IPS-NIHi11 (cell line): ENCODE measurements at places on chromosomes 5 and 9.

DNA sequence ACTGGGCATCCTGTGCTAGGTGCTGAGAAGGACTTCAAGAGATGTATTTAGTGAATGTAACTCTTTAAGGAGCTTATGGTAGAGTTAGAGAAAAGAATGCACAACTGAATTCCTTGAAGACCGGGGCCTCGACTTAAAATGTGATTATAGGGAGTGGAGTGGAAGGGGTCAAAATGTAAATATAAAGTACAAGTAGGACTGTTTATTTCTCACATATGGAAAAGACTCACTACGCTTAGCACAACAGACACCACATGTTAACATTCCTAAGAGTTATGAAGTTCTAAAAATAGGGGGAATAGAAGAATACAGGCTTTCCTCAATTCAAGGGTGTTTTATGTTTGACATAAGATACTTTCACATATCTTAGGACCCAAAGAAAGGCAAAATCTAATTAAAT, 117.8 kb upstream of the OSMR start:
- DNase-seq: no peak

- DNase-seq: no peak
Measured at GRCh38 chr5:54667136-54667535, 149.6 kb downstream of the SNX18 start.

DNA sequence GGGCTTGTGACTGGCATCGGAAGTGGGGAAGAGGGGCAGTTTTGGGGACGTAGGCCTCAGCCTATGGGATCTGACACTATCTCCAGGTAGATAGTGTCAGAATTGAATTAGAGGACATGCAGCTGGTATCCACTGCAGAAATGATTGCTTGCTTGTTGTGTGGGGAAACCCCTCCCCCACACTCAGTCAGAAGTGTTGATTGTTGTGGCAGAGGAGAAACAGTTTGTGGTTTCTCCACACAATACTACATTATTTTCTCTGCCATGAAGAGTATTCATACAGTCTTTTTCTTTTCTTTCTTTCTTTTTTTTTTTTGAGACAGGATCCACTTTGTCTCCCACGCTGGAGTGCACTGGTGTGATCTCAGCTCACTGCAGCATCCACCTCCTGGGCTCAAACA, 113.9 kb downstream of the ARRDC3 start:
- DNase-seq: no peak

- no peak for DNase-seq
Measured at GRCh38 chr9:117809751-117810150, 105.5 kb downstream of the TLR4 start.

DNA sequence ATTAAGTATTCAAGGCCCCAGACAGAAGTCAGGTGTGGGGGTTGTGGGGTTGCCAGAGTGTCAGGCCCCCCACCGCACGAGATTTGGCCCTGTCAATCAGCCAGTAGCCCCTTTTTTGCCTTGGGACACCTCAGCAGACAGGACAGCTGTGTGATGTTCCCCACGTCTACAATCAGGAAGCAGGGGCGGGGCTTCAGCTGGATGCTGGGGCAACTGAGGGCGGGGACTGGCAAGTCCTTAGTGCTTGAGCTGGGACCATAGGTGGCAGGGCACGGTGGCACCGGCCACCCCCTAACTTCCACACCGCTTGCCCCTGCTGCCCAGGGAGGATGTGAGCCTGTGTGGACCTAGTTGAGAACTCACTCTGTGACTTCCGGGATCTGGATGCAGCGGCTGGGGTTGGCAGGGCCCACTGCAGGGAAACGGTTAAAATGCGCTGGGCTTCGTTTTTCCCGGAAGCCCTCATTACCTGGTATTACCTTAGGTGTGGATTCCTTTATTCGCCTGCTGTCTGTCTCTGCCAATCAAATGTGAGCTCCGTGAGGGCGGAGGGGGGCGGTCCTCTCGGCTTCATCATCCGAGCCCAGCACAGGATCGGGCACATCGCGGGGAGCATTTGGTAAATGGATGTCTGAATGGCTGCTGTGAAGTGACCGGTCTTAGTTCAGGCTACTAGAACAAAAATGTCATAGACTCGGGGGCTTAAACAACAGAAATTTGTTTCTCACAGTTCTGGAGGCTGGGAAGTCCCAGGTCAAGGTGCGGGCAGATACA, 7.5 kb upstream of the GTF3C5 start:
- DNase-seq: no peak
